ENCODE measurements at places on chromosomes 2 and 18.

DNA sequence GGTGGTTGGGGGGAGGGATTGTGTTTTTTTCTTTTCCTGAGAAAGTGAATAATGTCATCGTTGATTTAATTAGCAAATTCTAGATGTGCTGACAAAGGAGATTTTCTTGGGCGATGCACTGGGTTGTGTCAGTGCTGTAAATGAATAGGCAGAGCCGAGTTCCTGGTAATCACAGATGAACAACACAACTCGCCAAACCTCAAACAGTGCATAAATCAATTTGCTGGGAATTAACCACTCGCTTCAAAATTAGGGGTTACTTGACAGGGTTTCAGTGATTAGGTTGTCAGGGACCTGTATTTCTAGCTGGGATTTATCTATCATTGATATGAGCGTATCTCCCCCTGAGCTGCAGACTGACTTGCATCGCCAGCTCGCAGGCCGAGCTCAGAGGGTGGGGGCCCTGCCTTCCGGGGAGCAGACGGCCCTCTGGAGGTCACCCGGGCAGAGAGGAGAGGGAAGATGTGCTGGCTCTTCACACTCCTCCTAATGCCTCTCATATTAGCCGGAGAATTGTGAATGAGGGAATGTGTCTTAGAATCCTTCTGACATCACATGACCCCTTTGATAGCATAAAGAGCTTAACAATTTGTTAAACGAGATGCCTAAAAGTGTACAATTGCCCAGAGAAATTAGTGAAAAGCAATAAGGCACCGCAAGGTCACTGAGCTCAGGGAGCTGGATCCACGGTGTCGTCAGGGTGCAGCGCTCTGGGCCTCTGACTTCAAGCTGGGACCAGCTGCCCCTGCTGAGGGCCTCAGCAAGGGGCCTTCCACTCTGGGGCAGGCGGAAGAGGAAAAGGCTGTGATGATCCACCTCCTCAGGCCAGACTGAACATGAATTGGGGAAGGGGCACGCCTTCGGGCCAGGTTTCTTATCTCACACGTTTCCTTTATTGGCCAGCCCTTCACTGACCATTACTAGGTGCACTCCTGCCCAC lies 48.9 kb downstream of the SMIM21 start:
- no peak for DNase-seq

- no peak for DNase-seq
Observed at GRCh38 chr2:182379241-182379640, 47.6 kb downstream of the PDE1A start.

DNA sequence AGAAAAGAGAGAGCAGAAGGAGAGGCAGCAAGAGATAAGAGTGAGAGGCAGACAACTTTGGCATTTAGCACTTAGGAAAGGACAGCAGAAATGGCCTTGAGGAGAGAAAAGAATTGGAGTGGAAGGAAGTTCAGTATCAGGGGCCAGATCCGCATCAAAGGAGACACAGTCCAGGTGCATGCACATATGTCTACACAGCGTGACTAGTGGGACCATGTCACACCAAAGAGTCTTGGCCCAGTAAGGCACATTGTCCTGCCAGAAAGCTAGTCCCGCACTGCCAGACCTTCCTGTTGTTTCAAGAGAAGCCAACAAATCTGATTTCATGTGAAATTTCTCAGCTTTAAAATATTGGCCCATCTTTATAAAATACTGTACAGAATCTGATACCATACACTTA lies 8.5 kb upstream of the STK39 start:
- no peak for DNase-seq

DNA sequence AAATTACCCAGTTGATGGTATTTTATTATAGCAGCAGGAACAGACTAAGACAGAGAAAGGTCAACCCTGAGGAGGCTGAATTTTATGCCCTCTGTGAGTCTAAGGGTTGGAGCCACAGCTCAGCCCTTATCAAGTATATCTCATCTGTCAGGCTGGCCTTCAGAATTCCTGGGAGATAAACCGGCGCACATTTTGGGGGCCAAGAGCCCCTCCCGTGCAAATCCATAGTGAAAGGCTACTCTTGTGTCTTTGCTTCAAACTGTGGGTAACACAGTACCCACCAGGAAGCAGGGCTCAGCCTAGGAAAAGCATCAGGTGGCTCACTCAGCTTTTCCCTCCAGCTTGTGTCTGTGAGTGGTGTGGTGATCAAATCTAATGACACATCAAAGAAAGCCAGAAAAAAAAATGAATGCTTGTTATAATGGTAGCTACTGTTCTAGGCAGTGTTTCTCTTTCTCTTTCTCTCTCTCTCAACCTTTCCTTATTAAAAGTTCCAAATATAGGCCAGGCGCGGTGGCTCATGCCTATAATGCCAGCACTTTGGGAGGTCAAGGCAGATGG lies 25.0 kb upstream of the ASXL2 start:
- DNase-seq: no peak

- peak; percentile 5 for DNase-seq
Observed at GRCh38 chr2:136582628-136583205, 182.6 kb upstream of the THSD7B start.

DNA sequence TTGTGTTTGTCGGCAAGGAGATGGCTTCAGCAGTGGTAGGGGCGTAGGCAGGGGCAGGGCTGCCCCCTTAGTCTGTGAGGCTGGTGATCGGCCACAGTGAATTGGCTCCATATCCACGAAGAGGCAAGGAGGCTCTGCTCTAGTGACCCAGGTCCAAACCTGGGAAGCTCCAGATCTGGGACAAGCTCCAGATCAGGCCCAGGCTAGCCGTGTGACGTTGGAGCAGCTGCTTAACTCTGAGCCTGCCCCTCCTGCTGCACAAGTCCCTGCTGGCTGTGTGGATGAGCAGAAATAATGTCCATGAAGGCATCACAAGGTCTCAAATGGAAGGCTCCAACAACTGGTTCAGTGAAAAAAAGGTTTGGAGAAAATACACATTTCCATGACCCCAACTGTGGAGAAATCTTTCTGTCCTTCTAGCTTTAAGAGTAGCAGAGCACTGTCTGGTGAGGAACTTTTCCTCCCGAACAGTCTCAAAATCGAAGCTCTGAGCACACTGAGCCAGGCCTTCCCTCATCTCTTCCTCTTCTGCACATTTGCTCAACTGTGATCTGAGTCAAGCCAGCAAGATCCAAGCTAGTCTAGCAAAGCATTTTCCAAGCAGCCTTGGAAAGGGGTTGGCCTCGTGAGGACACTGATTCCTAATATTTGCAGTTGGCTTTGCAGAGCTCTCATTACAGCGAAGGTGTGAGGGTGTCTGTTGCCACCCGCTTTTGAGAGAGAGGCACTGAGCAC lies 67.0 kb upstream of the TCF7L1 start:
- DNase-seq: no peak

- no peak for DNase-seq
Observed at GRCh38 chr2:3759331-3759730, 56.0 kb downstream of the DCDC2C start.

DNA sequence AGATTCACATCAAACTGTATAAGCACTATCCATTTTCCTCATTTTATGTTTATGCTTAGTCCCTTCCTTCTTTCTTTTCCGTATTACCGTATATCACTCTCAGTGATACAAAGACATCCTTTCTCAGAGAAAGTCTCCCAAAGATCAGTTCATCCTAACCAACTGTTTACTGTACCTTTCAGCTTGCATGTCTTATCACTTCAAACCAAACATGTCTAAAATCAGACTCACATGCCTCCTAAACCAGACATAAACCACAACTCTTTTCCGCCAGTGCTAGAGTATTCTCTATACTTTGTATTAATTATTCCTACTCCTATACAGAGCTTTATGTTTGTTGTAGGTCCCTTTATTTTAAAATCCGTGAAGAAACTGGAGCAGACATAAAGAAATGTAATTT lies 41.5 kb downstream of the KCMF1 start:
- DNase-seq: no peak

DNA sequence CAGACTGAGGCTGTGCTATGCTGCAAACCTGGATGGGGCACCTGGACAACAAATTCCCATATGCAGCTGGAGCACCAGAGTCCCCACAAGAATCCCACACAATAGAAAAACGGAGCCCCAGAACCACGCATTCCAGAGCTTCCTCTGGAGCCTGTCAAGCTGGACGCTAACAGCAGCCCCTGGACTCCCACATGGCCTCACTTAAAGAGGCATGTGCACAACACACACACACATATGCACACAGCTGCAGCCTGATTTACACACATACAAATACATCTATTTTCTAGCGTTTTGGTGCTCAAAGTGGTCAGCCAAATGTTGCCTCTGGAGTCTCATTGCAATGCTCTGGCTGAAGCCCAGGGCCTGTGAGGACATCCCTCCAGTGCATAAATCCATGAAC lies 632.7 kb upstream of the ID2 start:
- no peak for DNase-seq

All from AG08396 (cell line).